Omental fat pad (tissue), 4 donors: ENCODE measurements at places on chromosomes 5 and 9. TPM values are rescaled to one million over a fixed set of nuclear protein-coding genes. Genes with fewer than 3 reads are reported as not detected.

GRCh38 chr9:113215132-113215531, 5.9 kb downstream of the FKBP15 start:
- DNase-seq = no peak

DNA sequence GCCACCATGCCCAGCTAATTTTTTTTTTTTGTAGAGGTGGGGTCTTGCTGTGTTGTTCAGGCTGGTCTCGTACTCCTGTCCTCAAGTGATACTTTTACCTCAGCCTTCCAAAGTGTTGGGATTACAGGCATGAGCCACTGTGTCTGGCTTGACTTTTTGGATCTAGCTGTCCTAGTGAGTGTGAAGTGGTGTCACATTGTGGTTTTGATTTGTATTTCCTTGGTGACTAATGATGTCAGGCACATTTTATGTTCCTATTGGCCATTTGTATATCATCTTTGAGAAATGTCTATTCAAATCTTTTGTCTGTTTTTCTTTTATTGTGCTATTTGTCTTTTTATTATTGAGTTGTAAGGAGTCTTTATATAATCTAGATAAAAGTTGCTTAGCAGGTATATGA, 53.5 kb upstream of the MCCC2 start:
- no peak for DNase-seq

Gene ZBTB43
- total RNA-seq = 28.8 TPM

- DNase-seq = no peak
Observed at GRCh38 chr5:176884571-176884890, 14.6 kb downstream of the HK3 start.

GRCh38 chr5:137072361-137073115, 426.6 kb downstream of the SPOCK1 start:
- DNase-seq = no peak

- no peak for DNase-seq
Observed at GRCh38 chr9:83471241-83471640, 67.0 kb downstream of the FRMD3 start.

Gene STPG3
- not detected for total RNA-seq

- no peak for DNase-seq
Observed at GRCh38 chr9:14321517-14322130, 7.7 kb upstream of the NFIB start.

GRCh38 chr9:89670114-89670513, 65.3 kb downstream of the GADD45G start:
- no peak for DNase-seq
